ENCODE measurements at places on chromosomes 11 and 22. TPM values are rescaled to one million over a fixed set of nuclear protein-coding genes. Genes with fewer than 3 reads are reported as not detected.

The UCP3 gene
- total RNA-seq = 0.89 TPM

The HEPHL1 gene
- total RNA-seq = not detected

DNA sequence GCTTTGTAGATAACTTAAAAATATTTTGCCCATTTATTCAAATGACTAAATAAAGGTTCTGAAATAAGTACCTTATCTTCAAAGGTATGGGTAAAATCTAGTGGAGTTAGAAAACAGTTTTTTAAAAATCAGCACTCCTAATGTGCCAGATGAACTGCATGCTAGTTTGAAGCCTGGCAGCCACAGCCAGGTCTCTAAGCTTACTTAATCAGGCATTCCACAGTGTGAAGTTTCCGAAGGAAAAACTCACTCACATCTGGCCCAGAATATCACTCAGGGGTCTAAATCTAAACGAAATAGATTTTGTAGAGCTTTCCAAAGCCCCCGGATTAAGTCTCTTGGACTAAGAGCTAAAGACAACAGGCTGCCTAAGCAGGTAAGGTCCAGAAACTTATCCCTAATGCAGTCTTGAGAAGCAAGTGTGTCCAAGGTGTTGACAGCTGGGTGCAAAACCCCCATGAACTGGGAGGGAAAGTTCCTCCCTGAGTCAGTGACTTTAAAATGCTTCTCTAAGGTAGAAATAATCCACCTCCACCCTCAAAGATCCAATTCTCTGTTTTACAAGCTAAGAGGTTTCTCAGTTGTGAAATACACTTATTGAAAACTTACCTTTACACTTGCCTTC, 157.6 kb downstream of the FCHSD2 start:
- DNase-seq = no peak

The CYP2D6 gene
- total RNA-seq = 1.6 TPM

- DNase-seq = no peak
Measured at GRCh38 chr11:12386745-12387144, 9.4 kb downstream of the PARVA start.

All from activated naive CD8-positive, alpha-beta T cell treated with anti-CD3 and anti-CD28 coated beads for 36 hours (primary cell).